ENCODE measurements at places on chromosomes 6 and 20.

GRCh38 chr6:30568245-30568644, 3.0 kb upstream of the ABCF1 start:
- no peak for DNase-seq

DNA sequence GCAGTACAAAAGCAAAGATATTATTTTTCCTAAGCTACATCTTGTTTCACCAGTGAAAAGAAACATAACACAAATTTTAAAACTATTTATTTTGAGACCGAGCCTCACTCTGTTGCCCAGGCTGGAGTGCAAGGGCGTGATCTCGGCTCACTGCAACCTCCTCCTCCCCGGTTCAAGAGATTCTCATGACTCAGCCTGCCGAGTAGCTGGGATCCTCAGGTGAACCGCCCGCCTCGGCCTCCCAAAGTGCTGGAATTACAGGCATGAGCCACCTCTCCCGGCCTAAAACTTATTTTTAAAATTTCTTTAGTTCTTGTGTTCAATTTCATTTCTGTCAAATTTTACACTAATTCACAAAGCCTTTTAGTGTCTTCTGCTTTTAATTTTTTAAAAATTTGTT, 5.9 kb downstream of the SRSF12 start:
- no peak for DNase-seq

- no peak for DNase-seq
These were observed 37.5 kb downstream of the FAM217A start for GRCh38 chr6:4041480-4041879.

DNA sequence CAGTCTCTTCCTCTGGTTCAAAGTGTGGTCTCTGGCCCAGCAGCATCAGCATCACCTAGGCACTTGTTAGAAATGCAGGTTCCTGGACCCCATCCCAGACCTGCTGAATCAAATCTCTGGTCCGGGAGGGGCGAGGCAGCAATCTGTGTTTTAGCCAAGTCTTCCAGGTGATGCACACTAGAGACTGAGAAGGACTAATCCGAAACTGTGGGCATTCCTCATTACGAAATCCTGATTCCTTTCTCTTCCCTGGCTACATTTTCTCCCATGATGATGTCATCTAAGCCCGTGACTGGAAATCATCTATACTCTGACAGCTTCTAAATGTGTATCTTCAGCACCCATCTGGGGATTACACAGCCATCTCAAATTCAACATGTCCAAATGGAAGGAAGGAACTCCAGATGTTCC, 39.7 kb upstream of the PRND start:
- no peak for DNase-seq

DNA sequence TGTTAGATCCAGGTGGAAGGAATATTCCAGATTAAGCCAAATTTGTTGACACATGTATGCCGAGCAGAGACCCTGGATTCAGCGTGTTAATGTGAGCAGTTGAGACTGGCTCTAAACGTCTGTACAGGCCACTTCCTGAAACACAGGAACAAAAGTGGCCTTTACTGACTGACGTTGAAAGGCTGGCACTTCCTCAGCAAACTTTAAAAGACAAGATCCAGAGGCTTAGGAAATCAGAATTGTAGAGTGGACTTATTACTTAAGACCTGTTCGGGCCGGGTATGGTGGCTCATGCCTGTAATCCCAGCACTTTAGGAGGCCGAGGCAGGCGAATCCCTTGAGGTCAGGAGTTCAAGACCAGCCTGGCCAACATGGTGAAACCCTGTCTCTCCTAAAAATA, 125.7 kb upstream of the ARID1B start:
- DNase-seq = no peak

DNA sequence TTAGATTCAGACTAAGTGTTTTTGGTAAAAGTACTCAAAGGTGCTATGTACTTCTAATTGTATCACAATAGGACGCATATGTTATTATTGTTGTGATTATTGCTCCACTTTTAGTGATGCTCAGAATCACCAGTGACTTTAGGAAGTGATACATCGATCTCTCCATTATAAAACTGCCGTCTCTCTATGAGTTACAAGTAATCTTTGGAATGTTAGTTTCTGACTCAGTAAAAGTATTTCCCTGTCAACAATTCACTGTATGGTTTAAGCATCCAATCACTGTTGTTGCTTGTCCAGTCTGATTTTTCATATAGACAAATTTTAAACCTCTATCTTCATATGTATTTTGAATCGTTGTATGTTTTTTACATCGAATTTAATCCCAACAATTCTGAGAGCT, 9.4 kb downstream of the DCBLD1 start:
- no peak for DNase-seq

GRCh38 chr20:44700306-44700705, 14.9 kb upstream of the CCN5 start:
- DNase-seq = no peak

- no peak for DNase-seq
These were observed 8.2 kb upstream of the CD83 start for GRCh38 chr6:14109411-14109826.

DNA sequence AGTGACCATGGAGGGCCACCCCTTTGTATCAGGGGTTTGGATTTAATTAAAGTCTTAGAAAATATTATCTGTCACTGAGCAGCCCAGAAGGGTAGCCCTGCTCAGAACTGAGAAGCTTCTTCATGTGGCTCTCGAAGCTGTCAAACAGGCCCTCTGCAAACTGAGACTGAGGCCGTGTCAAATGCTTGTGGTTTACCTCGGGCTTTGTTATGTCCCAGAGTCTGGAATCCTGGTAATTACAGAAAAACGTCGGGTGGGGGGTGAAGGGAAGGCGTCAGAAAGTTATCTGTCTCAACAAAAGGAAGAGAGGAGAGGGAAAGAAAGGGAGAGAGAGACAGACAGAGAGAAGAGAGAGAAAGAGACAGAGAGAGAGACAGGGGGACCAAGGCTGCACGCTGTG, 200.8 kb downstream of the BMP7 start:
- no peak for DNase-seq

GRCh38 chr6:85594197-85594930, 706 bp upstream of the SNX14 start:
- peak; percentile 19 for DNase-seq

GRCh38 chr6:128240024-128240428, 280.4 kb downstream of the PTPRK start:
- DNase-seq = no peak

DNA sequence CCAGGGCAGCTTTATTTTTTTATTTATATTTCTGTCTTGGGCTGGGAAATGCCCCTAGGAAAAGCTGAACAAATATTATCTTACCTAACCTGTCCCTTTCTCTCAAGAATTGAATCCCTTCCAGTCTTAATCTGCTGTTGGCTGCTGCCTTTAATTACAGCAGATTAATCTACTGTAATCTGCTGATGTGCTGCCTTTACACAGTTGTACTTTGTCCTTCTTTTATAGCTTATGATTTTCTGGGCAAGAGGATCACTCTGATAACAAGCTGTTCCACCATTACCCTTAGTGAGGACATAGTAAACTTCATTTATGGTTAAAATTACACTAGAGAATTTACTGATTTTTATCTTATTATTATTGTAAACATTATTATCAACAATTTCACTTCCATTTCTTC, 234.5 kb upstream of the MAN1A1 start:
- DNase-seq = no peak

- DNase-seq = no peak
These were observed 2.6 kb downstream of the MGME1 start for GRCh38 chr20:17971300-17972013.

GRCh38 chr6:69379518-69379917, 417.3 kb downstream of the LMBRD1 start:
- no peak for DNase-seq

GRCh38 chr20:32271620-32272019, 5.8 kb upstream of the KIF3B start:
- no peak for DNase-seq

DNA sequence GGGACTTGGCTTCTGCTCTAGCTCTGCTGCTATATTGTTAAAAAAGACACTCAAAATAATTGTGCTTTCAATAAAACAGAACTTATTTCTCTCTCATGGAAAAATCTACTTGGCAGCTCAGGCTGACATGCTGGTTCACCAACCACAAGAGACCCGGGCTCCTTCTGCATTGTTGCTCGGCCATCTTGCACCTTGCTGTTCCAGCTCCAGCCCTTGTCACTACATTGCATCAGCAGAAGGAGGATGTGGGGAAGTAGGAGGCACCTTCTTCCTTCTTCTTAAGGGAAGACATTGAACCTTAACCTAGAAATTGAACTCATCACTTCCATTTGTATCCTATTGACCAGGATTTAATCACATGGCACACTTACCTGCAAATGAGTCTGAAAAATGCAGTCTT, 6.6 kb upstream of the C20orf202 start:
- DNase-seq = no peak

GRCh38 chr6:163460307-163460782, 45.8 kb downstream of the QKI start:
- no peak for DNase-seq

DNA sequence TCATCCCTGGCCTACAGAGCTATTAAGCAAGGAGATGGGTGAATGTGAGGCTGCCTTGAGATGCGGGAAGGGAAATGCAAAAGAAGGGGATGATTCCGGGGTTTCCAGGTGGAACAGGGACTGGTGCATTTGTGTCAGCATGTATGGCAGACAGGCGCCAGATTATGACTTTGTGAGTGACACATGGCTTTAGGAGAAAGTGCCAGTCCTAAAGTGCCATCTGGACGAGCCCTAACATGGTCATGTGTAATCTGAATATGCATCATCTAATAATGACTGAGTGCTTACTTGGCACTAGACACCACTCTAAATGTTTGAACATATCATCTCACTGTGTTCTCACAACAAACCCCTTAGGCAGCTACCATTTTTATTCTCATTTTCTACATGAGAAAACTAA, 195.0 kb upstream of the TSHZ2 start:
- no peak for DNase-seq

Measured in activated CD4-positive, CD25-positive, alpha-beta regulatory T cell (primary cell).